ENCODE measurements at places on chromosomes 7 and 10.

DNA sequence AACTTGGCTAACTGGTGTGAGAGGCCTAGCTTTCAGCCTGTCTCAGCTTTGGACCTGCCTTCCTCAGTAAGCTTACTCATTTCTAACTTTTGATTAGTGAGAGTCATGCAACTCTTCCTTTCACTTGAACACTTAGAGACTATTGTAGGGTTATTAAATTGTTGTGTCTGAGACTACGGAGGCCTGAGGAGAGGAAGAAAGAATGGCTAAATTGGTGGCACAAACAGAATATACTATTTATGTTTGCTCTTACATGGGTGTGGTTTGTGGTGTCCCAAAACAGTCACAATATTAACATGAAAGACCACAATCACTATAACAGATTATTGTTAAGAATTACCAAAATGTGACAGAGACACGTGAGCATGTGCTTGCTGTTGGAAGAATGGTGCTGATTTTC lies 82.1 kb downstream of the TRIM24 start:
- no peak for DNase-seq

DNA sequence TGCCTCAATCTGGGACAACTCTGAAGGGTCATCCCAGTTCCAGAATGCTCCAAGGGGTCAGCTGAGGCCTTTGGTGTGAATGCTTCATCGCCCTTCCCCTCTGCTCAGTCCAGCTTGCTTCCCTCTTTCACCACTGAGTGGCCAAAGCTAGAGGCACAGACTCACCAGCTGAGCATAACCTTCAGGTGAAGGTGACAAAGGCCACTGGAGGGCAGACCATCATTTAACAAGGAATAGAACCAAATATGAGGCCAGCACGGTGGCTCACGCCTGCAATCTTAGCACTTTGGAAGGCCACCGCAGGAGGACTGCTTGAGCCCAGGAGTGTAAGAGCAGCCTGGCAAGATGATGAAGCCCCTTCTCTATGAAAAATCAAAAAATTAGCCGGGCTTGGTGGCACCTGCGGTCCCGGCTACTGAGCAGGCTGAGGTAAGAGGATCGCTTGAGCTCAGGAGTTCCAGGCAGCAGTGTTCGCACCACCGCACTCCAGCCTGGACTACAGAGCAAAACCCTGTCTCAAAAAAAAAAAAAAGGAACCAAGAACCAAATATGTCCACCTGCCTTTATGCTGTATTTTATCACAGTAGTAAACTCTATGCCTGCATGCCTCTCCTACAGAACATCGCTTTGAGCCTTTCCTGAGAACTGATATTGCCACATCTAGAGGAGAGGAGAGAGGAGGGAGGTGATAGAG lies 13.4 kb downstream of the PRKAG2 start:
- no peak for DNase-seq

DNA sequence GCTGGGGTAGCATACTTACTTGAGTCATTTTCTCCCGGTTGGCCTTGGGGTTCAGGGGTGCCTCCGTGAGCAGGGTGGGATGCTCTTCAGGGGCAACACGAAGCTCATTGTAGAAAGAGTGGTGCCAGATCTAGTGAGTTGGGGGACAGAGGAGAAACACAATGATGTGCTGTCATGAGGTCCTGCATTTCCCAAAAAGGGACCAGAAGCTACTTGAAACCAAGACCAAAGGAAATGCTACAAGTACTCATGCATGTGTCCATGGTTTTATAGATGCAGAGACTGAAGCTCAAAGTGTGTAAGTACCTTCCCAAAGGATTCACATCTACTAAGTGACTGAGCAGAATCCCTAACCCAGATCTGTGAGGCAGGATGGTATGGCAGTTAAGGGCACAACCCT lies 8.8 kb downstream of the ACTA2 start:
- DNase-seq, result no peak

GRCh38 chr7:92279396-92280031 lies 33.7 kb downstream of the ANKIB1 start:
- no peak for DNase-seq

DNA sequence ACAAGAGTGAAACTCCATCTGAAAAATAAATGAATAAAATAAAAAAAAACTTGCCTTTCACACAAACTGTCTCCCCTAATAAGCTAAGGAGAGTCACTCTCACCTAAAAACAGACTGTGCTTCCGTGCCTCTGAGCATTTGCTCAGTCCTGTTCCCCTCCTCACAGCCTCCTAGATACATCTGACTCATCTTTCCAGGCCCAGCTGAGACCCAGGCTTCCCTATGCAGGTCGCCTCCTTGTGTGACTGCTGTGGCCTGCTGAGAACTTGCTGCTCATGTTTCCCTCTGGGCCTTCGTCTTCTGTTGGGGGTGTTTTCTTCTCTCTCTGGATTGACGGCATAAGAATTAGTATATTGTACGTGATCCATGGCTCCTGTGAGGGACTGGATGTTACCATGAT lies 777.7 kb downstream of the LRMDA start:
- DNase-seq, result no peak

DNA sequence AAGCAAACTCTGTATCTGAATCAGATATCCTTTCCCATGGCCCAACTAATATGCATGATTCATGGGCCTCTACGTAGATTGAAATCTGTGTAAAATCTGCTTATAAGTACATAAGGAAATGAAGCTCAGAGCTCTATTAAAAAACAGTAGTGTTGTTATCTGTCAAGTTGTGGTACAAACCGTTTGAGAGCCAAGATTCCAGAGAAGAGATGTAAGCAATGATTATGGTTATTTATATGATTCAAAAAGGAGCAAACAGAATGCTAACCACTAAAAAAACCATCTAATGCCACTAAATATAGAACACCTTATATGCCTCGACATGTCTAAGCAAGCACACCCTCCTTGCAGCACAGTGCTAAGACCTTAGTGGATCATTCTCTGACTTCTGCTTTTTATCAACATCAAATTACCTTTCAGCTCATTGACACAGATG lies 26.6 kb downstream of the RPP38 start:
- no peak for DNase-seq

GRCh38 chr7:23075571-23075970 lies 30.0 kb upstream of the KLHL7 start:
- no peak for DNase-seq

GRCh38 chr10:114021154-114021553 lies 22.5 kb upstream of the ADRB1 start:
- no peak for DNase-seq

DNA sequence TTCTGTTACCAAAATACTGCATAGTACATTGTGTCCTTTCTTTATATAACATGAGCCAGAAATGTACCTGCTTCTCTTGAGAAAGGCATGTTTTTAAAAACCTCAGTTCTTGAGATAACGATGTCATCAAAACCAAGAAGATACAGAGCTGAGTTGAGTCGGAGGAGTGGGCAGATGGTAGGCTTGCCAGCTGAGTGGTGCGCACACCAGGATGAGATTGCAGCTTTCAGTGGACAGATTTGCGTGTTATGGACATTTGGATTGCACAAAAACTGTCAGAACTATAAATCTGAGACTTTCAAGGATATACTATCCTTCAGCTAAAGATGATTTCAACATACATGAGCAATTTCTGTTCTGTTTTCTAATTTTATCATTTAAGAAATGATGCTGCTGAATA lies 25.0 kb downstream of the PRKAR2B start:
- DNase-seq, result no peak

DNA sequence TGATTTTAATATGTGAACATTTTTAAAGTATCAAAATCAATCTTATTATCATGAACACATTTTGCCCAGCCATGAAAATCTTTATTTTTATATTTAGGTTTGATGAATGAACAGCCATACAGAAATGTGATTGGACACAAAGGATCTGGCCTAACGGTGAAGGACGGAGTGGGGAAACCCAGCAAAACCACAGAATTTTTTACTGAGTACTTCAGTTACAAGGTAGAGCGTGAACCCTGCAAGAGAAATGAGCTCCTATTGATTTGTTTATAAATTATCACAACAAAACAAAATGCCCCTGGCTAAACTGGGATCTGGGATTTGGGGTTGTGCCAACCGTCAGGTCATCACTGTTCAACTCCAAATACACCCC lies 118.8 kb downstream of the JAZF1 start:
- DNase-seq, result no peak

DNA sequence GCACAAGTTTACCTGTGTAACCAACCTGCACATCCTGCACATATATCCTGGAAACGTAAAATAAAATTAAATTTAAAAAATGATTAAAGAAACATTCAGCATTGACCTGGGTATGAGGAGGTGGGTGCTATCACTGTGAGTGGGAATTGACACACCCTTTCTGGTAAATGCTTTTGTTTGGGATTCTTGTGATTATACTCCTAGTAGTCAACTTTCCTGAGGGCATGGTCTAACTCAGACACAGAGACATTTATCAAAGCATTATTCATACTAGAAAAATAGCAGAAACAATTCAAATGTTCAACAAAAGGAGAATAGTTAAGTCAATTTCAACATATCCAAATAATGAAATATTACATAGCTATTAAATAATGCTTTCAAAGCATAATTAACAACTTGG lies 44.2 kb downstream of the CNNM2 start:
- DNase-seq, result no peak

DNA sequence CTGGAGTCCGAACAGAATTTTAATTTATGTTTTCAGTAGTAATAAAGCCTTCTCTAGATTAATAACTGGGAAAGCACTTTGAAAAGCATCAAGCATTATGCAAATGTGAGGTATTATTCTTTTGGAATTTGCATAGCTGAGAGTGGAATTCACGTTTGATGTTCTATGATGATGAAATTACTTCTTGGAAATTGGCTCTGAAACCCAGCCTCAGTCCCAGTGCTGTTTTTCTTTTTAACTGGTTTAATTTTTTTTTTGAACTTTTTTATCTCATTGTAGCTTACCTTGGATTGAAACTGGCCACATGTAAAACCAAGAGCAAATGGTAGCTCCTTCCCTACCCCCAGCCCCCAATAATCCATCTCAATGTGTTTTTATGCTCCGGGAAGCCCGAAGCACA lies 1.2 kb downstream of the TBXAS1 start:
- DNase-seq, result no peak
